ENCODE measurements at places on chromosomes 6 and 20. TPM values are rescaled to one million over a fixed set of nuclear protein-coding genes. Genes with fewer than 3 reads are reported as not detected.

OR2B6 gene
- not detected for total RNA-seq

RTEL1 gene
- 11.8 TPM for total RNA-seq

LPA gene
- total RNA-seq, result not detected

TEAD3 gene
- total RNA-seq, result 9.2 TPM

MPC1 gene
- 25.0 TPM for total RNA-seq

EFCAB8 gene
- total RNA-seq, result under 0.01 TPM

FAM8A1 gene
- 16.5 TPM for total RNA-seq

FAM209A gene
- total RNA-seq, result not detected

PTPRT gene
- total RNA-seq, result not detected

ATP6V1G2 gene
- total RNA-seq, result 1.8 TPM

HS3ST5 gene
- not detected for total RNA-seq

CARMIL1 gene
- 18.8 TPM for total RNA-seq

PEDS1 gene
- total RNA-seq, result 26.1 TPM

CD2AP gene
- 12.5 TPM for total RNA-seq

SOBP gene
- total RNA-seq, result 8.8 TPM

SLC52A3 gene
- total RNA-seq, result not detected

TPD52L1 gene
- 0.59 TPM for total RNA-seq

MLN gene
- not detected for total RNA-seq

LRRC73 gene
- 0.37 TPM for total RNA-seq

VIP gene
- total RNA-seq, result not detected

RAET1G gene
- 2.6 TPM for total RNA-seq

TFAP2A gene
- total RNA-seq, result not detected

ETV7 gene
- 0.20 TPM for total RNA-seq

TGM2 gene
- total RNA-seq, result 5.3 TPM

STX16 gene
- 24.8 TPM for total RNA-seq

ISM1 gene
- 1.5 TPM for total RNA-seq

RIMS4 gene
- not detected for total RNA-seq

PLG gene
- not detected for total RNA-seq

All from subcutaneous preadipocyte (primary cell).